ENCODE measurements at places on chromosomes 6 and 20.

- no peak for DNase-seq
These were observed 245.4 kb upstream of the PREP start for GRCh38 chr6:105648276-105648675.

DNA sequence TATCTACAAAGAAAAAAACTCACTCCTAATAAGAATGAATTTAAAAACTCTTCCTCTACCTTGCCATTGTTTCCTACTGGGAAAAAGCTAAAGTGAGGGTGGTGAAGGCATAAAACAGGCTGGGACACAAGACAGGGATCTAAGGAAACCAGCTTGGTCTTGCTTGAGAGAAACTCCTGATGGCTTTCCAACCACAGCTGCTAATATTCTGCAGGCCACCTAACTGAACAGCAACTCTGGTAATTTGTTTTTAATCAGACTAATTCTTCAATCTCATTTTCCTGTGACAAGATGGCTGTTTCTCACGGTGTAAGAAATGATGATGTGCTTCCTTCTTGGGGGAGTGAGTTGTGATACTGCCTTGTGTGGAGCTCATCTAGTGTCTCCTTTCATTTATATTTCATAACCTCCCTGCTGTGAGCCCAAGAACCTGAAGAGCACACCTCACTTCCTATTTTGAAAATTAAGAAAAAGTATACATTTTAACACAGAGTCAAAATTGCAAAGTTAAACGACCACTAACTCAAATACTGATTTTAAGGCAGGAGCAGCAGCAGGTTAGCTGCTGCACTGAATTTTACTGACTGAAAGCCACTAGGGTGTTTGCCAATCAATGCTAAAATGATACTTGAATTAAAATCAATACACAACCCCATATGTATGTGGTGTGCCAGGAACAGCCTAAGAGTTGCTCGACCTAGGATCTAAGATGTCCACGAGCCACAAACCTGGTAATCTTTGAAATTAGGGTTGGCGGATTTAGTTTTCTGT is 58.0 kb downstream of the BACH2 start:
- DNase-seq, result no peak

DNA sequence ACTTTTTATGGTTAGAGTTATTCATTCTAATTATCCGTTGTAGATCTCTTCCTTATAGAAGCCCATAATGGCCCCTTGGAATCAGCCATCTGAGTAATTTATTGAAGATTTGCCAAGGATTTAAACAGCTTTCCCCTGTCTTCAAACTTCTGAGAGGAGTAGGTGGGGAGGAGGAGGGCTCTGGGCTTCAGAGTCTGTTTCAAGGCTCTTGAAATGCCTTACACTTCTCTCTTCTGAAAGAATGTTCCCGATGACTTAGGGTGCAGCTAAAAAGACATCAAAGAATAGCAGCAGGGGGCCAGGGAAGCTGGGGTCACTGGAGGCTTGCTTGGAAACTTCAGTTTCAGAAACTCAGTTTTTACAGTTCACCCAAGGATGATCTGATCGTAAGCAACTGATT is 165.3 kb downstream of the ZDHHC14 start:
- no peak for DNase-seq

- DNase-seq, result no peak
These were observed 45.1 kb downstream of the SRC start for GRCh38 chr20:37390891-37391525.

GRCh38 chr20:37590938-37591490 is 63.3 kb upstream of the BLCAP start:
- no peak for DNase-seq

DNA sequence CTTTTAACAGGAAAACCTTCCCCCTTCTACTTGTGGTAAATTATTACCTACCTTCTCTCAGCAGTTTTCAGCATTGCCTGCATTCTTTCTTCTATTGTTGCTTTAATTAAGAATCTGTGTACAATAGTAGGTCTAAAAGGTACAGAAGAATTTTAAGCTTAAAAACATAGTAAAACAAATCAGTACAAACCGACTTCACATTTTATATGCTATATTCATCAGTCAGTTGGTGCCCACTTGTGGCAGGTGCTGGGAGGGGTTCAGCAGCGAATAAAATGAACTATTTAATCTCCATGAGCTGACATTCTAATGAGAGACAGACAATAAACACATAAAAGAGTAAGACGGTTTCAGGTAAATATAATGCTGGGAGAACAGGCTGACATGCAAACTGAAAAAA is 73.4 kb upstream of the FBXO30 start:
- no peak for DNase-seq

GRCh38 chr20:5835321-5835821 is 85.2 kb downstream of the SHLD1 start:
- no peak for DNase-seq

DNA sequence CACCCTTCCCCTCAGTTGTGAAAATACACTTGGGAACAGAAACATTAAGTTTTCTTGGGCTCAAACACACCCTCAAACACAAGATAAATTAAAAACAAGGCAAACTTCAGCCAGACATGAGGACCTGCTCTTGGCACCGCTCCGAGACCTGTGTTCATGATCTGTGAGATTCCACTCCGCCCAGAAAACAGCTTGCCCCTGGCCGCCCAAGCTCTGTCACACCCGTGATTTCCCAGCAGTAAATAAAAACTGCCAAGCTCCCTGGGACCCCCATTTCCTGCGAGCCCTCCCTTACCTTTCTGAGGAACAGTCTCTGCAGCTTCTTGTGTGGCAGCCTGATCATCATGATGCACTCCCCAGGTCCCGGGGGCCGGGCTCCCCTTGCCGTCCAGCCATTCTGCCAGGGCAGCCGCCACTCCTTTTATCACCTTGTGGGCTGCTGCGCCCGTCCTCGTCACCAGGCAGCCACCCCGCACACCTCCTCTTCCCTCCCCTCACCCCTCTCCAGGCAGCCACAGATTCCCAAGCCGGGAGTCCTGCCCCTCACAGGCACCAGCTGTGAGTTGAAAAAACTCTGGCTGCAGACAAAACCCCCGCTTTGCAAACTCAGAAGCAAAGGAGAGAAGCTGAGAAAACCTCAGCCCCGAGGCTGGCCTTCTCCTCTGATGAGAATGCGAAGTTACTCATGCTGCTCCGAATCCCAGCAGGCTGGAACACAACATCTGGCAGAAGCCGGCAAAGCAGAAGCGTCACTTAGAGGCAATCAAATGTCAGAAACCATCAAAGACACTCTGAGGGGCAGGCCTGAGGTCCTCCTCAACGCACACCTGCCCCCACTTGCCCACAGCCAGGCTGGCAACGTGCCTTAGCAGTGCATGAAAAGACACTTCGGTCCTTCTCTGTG is 130.4 kb upstream of the RPS6KA2 start:
- DNase-seq, result no peak

GRCh38 chr6:42933205-42933604 is 3.9 kb downstream of the CNPY3 start:
- DNase-seq, result no peak

GRCh38 chr20:17969884-17970409 is 1.1 kb downstream of the MGME1 start:
- DNase-seq, result no peak

- no peak for DNase-seq
These were observed 102.7 kb downstream of the BMP5 start for GRCh38 chr6:55772730-55773129.

DNA sequence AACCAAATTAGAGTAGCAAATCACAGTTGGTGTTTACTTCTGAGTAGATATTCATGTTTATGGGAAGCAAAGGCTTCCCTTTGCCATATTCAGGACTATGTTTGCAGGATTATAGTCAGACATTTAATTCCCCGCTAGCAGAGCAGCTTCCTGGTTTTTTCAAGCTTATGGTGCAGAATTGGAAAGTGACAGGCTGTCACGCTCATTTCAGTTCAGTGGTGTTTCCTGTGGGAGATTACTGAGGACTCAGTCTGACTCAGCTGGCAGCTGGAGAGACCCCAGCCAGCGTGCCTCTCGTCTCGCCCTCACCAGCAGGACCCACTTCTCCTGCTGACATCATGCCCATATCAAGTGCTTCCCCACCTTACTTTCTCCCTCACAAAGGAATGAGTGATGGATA is 85.1 kb downstream of the LYRM2 start:
- no peak for DNase-seq

DNA sequence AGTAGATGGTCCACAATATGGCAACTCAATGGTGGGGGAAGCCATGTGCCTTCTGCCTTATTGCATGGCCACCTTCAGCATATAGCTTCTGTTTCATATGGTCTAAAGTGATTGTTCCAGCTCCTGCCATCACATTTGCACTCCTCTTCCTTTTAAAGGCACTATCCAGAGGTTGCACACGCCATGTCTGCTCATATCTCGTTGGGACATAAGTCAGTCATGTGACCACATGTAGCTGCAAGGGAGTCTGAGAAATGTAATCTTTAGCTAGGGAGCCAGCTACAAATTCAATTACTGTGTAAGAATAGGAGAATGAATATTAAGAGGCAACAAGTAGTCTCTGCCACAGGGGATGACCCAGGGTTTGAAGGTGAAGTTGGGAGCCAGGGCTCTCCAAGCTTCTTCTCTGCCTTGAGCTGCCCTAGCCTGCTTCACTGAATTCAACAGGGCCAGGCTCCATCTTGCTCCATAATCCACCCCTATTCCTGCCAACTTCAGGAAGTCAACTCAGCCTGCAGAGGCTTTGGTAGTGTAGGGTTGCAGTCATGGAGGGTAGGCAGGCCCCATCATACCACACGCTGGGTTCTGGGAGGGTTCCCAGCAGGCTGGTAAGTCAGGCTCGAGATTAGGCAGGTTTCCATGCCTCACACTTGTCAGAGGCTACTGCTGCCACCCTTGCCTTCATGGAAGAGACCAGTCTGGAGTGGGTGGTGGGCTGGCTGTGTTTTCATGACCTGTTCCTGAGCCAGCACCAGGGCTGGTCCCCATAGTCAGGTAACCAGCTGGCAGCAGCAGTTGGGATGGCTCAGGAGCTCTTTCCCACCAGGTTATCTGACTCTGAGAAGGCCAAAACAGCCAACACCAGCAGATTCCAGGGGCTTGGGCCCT is 56.7 kb upstream of the SAYSD1 start:
- DNase-seq, result no peak

Measured in GM12864 (cell line).